OCI-LY7 (cell line): ENCODE measurements at places on chromosomes 2 and 18.

GRCh38 chr2:163708265-163708664, 27.5 kb downstream of the FIGN start:
- no peak for DNase-seq

DNA sequence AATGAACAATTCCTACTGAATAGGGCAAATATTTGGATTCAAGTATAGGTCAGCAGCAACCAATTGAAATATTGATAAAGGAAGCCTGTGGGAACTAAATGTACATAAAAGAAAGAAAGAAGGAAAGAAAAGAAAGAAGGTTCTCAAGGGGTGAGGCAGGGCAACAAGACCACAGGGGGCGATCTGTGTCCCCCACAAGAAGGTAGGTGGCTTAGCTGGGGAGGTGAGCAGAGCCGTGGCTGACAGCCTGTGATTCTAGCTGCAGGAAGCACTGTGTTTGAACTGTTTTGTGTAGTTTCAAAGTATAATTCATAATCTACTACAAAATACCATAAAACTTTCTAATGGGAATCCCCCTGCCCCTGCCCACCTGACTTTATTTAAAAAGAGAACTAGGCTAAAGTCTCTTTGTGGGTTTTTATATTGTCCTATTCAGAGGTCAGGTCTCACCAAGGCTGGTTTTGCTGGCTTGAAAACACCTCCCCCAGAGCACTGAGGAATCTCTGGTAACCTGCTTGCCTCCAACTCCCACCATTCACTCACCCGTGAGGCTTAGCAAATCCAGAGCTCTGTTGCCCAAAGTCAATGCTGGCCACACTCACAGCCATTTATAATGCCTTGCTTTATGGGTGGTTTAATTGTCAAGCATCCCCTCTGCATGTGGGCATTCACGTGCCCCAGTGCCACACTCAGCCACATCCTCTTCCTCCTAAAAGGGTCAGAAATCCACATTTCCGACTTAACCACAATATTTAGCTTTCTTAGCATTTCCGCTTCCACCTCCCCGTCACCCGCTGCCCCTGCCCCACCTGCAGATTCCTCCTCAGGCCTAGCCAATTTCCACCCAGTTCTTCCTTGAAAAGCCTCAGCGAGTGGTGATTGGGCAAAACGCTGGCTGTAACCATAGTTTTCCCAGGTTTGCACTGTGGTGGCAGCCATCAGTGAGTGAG, 36.4 kb upstream of the LMAN1 start:
- no peak for DNase-seq

- no peak for DNase-seq
Observed at GRCh38 chr2:112840068-112840445, 3.5 kb upstream of the IL1B start.

DNA sequence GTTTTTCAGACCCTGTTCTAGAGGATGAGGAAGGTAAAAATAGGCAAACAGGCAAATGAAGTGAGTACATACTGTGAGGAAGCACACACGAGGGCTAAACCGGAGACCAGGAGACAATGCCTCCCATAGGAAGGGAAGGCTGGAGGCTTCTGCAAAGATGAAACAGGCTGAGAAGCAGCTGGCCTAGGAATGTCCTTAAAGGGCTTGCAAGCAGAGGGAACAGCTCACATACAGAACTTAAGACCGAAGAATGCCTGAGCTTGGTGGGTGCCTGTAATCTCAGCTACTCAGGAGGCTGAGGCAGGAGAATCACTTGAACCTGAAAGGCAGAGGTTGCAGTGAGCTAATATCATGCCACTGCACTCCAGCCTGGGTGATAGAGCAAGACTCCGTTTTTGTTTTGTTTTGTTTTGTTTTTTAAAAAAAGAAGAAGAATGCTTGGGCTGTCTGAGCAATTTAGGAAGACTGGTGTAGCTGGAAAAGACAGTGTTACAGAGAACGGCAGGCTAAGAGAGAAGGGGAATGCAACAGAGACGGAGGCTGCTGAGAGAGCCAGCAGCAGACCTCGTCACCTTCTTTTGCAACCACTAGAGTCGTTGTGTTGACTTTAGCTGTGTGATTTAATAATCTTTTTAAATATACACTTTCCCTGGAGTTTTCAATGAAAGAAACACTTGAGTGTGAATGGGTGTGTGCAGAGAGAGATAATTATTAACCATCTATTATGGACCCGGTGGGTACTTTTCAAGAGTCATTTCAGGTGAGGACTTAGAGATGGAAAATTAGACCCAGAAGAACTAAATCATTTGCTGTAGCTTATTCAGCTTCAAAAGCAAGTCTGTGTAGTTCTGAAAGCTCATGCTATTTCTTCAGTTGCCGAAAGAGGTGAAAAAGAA, 232.8 kb downstream of the GALR1 start:
- DNase-seq, result no peak

DNA sequence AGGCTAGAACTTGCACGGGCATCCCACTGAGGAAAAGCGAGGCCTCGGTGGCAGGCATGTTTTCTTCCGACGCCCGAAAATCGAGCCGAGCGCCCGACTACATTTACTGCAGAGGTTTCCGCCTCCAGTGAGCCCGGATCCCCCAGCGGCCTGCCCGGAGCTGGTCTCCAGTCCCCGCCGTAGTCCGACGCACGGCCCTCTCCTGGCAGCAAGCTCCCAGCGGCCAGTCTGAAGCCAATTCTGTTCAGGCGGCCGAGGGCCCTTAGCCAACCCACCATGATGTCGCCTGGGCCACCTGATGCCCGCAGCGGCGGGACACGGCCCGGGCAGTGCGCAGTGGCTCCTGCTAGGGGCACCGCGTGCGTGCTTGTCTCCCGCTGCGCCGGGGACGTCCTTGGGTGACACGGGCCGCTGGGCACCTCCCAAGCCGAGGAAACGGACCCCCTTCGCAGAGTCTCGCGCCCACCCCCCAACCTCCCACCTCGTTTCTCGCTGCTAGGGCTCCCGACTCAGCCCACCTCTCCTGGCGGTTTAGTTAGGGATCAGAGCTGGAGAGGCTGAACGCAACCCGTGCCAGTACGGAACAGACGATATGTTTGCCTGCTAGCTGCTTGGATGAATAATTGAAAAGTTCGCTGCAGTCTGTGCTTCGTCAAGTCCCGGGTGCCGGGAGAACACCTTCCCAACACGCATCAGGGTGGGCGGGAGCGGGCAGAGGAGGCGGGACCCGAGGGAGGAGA, 5.3 kb downstream of the ONECUT2 start:
- DNase-seq, result no peak

- peak; percentile 72 for DNase-seq
Observed at GRCh38 chr2:40554665-40555294, 102.9 kb upstream of the SLC8A1 start.

GRCh38 chr2:58917596-58917995, 676.5 kb upstream of the FANCL start:
- DNase-seq, result no peak

GRCh38 chr2:126510356-126510755, 145.6 kb upstream of the GYPC start:
- DNase-seq, result no peak

GRCh38 chr18:37452682-37453385, 112.8 kb downstream of the CELF4 start:
- DNase-seq, result no peak

DNA sequence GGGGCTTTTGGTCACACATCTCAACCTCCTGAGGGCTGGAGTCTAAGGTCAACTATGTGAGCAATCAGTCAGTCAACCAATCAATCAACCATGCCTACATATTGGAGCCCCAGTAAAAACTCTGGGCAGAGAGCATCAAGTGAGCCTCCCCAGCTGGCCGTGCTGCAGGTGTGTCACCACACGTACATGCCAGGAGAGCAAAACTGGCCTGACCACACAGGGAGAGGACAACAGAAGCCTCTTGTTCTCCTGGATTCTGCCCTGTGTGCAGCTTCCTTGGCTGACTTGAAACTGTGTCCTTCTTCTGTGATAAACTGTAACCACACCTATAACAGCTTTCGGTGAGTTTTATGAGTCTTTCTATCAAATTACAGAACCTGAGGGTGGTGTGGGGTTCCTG, 25.9 kb downstream of the GPR35 start:
- no peak for DNase-seq

DNA sequence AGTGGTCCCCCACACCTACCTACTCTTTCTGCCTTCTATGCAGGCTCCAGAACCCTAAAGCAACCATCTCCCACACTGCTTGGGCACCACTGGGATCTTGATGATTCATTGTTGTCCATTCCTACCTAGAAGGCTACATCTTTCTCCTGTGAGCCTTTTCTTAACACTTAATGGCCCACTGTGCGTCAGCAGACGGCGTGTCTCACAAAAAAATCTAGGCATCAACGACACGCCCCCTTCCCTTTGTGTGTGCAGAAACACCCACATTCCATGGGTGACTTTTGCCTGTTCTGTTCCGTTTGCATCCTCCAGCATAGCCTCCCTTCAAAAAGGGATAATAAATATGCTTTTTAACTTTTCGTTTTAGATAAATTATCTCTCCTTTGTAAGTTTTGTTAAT, 99.7 kb upstream of the CYRIA start:
- DNase-seq, result no peak

DNA sequence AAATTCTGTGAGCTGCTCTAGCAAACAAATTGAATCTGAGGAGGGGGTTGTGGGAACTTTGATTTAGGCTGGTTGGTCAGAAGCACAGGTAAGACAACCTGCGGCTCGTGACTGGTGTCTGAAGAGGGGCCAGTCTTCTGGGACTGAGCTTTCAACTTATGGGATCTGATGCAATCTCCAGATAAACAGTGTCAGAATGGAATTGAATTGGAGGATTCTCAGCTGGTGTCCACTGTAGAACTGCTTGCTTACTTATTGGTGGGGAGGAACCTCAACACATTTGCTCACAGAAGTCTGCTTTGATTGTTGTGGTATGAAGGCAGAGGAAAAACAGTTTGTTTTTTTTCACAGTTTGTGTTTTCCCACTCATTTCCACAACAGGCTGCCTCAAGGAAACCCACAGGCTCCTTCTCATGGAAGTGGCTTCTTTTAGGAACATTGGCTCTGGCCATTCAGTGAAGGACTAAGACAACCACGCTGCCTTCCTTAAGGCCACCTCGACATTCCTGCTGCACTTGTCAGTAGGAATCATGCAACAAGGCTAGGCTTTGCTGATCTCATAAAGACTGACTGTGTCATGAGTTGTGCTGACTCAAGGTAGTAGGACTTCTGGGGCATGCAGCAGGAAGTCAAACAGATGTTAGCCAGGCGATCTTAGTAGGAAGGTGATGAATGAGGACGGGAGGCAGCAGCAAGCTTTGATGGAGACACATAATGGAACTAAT, 104.7 kb downstream of the TSN start:
- DNase-seq, result no peak

GRCh38 chr2:45891719-45892424, 240.4 kb downstream of the PRKCE start:
- DNase-seq, result no peak
